Activated T-cell treated with anti-CD3 and anti-CD28 coated beads for 4 hours (primary cell): ENCODE measurements at places on chromosomes 4 and X.

- DNase-seq, result no peak
Measured at GRCh38 chrX:1491851-1492349, 39.2 kb upstream of the ASMTL start.

GRCh38 chr4:48372272-48372671, 30.9 kb downstream of the SLAIN2 start:
- no peak for DNase-seq

DNA sequence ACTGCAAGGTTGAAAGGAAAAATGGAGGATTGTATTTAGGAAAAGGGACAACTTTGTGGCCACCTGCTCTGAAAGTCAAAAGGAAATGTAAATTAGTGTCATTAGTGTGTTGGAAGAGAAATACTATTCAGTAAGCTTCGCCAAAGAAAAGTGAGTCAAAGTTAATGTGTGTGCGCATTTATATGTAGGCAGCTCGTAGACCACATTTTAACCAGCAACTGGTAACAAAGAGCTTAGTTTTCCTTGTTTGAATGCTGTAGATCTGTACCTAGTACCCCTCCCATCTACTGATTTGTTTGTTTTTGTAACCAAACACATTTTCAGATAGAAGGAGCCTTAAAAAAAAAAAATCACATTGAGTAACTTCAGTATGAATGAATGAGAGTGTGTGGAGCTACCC, 69.3 kb downstream of the GPAT3 start:
- no peak for DNase-seq

DNA sequence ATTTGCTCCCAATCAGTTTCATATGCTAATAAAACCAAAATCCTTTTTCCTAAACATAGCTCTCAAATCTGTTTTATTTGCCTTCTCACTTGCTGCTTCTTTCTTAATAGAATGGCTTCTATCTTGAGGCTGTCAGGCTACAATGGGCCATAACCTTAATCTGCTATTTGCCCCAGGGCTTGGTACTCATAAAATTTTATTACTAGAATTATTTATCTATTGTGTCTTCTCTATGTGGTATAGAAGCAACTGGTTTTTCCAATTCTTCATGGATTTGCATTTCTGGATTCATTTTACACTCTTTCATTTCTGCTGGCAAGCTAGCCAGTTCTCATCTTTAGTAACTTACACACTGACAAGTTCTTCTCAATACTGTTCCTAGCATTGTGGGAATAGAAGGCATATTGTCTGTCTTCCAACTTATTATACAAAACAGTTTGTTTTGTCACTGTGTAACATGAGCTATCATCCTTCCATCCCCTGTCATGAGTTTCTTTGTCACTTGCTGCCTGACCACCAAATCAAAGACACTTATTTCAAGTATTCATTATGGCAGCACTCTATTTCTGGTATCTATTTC, 96.6 kb upstream of the KCNIP4 start:
- DNase-seq, result no peak

GRCh38 chr4:3440979-3441500, 728 bp upstream of the HGFAC start:
- DNase-seq, result no peak

DNA sequence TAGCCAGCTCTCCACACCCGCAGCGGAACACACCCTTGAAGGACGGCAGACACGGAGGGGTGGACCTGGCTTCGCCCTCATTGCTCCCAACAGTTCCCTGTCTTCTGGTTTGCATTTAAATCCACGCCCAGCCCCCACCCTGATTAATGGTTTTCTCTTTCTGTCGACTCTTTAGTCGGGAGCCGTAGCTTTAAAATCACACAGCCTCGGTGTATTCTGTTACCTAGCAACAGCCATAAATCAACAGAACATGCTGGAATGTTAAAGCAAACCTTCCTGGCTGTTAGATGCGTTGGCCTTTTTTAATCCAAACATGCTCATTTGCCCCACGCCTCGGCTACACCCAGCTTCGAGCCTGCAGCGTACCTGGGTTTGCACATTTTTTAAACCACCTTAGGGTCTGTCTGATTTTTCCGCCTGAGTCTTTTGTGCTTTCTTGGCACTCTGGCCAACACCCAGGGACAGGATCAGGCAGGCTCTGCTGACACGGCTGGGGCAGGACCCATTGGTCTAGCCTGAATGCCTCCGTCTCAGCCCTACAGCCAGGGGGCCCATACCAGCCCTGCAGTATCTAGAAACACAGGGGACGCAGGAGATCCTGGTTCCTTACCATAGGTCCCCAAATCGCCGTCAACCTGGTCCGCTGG, 21.4 kb upstream of the PPP2R2C start:
- no peak for DNase-seq
